ENCODE measurements at places on chromosomes 6 and 20.
A peak's percentile ranks its signal among the peaks of the same experiment; 100 is the strongest.

DNA sequence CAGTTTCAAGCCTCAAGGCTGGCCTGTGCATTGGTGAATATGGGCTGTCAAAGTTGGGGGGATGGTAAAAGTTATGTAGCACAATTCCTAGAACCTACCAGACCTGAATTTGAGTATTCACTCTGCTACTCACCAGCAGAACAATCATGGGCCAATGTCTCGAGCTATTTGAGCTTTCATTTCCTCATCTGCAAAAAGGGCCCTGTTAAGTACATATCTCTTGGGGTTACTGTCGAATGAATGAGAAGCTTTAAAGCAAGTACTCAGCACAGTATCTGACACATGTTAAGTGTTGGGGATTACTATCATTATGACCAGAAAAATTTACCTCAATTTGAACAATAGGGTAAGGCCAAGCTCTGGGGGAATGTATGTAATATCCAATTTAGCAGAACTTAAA lies 13.5 kb upstream of the ENPP4 start:
- no peak for DNase-seq

GRCh38 chr6:40308533-40309306 lies 278.4 kb downstream of the LRFN2 start:
- peak; percentile 52 for DNase-seq

DNA sequence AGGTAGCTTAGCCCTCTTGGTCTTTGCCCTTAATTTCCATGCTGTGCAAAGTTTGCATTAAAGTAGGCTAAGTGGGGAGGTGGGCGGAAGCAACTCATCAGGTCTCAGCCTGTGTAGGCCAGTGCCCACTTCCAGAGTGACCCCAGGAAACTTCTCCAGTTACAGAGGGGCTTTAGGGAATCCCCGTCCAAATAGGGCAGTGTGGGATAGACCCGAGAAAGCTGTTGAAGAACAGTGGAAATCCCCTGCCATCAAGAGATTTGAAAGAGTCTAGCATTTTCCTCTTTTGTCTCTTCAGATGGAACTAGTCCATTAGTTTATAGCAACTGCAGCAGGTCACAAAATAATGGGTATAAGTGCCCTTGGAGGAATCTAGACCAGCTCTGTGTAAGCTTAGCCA lies 20.2 kb downstream of the SF3B5 start:
- DNase-seq, result no peak

GRCh38 chr6:136647363-136647852 lies 97.2 kb upstream of the MAP7 start:
- peak; percentile 81 for DNase-seq

- DNase-seq, result no peak
These were observed 847 bp upstream of the NCR2 start for GRCh38 chr6:41334482-41335040.

DNA sequence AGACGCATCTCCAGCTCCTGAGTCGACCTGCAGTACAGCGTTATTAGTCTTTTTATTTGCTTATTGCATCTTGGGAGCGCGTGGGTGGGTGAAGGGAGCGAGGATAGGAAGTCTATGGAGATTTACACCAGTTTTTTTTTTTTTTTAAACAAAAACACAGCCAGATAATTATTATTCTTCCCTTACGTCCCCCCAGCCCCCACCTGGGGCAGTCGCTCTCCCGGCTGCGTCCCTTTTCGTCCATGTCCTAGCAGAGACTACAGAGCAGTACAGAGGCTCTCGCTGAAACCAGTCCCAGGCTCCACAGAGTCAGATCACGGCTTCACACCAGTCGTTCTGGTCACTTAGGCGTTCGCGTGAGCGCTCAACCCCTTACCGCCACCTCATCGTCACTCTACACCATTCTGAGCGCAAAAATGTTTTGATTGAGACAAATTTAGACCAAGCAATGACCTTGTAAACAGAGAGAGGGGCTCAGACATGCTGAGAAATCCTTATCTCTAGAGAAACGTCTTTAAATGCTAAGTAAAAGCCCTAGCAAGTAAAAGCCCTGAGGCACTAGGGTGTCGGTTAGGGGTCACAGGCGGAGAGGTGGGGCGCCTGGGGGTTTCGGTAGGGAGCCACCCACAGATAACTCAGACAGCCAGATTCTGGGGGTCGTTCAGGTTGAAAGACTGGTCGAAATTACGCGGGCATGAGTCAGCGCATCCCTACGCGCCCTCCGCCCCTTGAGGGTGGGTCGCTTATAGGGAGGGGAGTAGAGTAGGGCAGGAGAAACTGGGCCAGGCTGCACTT lies 975 bp upstream of the PPT2 start:
- peak; percentile 46 for DNase-seq

- peak; percentile 88 for DNase-seq
These were observed 390.2 kb downstream of the TENT5A start for GRCh38 chr6:81362246-81362645.

DNA sequence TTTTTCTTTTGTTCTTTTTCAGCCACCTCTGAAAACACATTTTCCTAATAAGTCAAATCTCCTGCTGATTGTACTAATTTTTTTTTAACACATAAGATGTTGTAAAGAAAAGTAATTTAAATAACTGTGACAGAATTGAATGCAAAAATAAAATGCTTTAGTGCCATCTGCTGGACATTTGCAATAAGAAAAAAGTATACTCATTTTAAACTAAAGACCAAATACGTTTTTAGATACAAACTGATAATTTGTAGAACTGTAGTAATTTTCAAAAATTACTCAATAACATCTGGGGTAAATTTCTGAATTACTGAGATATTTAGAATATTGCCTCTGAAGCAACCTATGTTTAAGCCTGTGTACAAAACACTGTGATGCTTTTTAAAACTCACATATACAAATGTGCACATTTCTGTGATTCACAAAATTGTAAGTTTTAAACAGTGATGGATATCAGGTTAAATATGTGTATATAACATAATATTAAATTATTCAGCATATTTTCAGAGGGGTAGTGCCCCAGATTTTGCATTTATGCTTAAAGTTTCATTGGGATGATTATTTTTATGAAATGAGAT lies 198.7 kb downstream of the RIMS1 start:
- DNase-seq, result peak; percentile 17

DNA sequence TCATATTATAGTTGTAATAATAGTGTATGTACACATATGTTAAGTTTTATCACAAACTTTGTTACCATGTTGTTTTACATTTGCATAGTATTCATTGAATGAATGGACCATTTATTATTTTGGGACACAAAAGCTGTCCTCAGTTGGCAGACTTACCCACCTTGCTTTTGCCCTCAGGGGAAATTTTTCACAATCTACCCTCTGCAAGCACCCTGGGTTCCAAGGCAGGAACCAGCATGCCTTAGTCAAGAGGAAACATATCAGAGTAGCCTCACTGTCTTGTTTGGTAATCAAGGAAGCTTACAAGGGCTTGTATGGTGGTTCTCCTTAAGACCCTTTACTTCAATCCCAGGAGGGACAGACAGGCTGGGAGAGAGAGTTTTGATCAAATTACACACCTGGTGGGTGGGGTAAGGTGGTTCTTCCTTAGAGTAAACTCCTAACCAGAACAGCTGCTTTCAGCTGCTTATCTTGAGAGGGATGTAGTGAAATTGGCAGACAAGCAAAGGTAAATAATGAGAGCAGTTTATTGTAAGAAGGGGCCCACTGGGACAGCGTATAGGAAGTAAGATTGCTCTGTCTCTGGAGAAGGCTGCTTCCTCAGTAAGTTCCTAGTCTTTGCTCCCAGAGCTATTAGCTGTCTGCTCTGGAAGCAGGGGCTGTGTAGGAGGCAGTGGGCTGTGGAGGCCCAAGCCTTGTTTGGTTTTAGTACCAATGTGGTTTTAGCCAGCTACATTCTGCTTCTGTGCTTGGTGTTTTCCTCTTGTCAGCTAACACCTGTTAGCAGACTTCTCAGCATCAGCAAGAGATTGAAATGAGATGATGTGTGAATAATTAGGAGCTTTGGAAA lies 31.1 kb downstream of the BRPF3 start:
- no peak for DNase-seq

DNA sequence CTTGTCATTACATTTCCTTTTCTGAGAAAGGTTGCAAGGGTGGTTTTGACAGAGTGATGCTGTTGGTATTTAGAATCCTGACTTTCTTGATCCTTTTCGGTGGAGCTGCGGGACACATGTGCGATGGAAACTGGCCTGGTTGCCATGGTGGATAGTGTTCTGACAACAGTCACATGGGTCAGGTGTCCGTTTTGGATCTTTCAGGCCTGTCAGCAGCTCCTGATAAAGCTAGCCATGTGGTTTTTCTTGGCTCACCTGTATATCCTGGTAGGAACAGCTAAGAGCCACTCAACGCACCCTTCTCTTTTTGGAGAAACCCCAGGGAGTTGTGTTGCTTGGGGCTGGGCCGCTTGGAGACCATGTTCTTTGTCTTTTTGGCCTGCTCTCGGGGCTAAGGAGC lies 177.4 kb downstream of the MTFR2 start:
- DNase-seq, result no peak

GRCh38 chr6:108492131-108492766 lies 68.5 kb upstream of the FOXO3 start:
- DNase-seq, result peak; percentile 33

- peak; percentile 65 for DNase-seq
These were observed 72.7 kb downstream of the TRAM2 start for GRCh38 chr6:52503851-52504781.
